ENCODE measurements at places on chromosomes 2 and 18. TPM values are rescaled to one million over a fixed set of nuclear protein-coding genes. Genes with fewer than 3 reads are reported as not detected.

G6PC2 gene
- total RNA-seq: not detected

GRCh38 chr2:45616658-45617411, 5.8 kb upstream of the SRBD1 start:
- no peak for DNase-seq

DNA sequence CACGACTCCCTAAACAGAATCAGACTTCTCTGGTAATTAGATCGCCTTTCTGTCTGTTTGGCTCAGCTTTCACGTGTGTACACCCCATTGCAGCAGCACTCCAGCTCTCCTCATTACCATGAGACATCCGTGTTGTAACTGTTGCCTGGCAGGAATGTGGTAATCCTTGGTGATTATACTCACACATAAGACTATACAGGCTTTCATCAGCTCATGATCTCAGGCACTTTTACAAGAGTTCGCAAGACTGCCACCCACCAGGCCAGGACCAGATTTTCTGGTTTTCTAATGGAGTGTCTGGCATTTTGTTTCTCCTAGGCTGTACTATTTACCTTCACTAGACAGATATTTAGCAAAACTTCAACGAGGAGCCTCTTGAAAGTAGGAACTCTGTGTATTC, 50.2 kb downstream of the ACVR1 start:
- DNase-seq: no peak

- no peak for DNase-seq
Measured at GRCh38 chr2:164984428-164984827, 29.1 kb upstream of the SLC38A11 start.

- no peak for DNase-seq
Measured at GRCh38 chr18:24263050-24263449, 124.2 kb downstream of the CABYR start.

DNA sequence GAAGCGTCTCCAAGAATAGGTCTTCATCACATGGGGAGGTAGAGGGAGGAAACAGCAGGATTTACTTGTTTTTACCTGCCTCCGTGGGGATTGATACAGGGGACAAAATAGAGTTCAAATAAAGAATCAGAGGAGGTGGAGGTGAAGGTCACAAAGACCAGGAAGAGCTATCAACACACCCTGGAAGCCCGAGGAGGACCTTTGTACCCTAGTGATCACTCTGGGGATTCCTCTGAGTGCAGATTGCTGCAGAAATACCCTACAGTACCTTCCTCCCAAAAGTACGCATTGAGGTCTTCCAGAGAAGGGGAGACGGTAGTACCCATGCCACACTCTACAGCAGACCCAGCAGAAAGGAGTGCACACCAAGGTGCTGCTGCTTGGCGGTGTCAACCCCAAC, 44.9 kb downstream of the OSR1 start:
- no peak for DNase-seq

DNA sequence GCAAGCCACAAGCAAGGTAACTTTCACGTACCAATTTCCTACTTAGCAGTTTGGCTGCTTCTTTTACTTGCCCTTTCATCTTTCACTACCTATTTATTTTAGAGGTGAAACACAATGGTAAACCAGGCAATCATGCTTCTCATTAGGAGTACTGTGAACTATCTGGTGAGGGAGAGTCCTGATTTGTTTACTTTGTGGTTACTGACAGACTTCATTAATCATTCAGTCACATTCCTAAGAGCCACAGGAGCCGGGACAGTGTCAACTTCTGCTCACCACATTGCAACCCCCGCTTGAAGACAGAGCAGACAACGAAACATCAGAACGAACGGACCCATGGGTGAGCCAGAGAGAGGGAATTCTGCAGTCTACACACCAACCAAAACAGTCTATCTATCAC, 28.8 kb downstream of the TUBB6 start:
- no peak for DNase-seq

DNA sequence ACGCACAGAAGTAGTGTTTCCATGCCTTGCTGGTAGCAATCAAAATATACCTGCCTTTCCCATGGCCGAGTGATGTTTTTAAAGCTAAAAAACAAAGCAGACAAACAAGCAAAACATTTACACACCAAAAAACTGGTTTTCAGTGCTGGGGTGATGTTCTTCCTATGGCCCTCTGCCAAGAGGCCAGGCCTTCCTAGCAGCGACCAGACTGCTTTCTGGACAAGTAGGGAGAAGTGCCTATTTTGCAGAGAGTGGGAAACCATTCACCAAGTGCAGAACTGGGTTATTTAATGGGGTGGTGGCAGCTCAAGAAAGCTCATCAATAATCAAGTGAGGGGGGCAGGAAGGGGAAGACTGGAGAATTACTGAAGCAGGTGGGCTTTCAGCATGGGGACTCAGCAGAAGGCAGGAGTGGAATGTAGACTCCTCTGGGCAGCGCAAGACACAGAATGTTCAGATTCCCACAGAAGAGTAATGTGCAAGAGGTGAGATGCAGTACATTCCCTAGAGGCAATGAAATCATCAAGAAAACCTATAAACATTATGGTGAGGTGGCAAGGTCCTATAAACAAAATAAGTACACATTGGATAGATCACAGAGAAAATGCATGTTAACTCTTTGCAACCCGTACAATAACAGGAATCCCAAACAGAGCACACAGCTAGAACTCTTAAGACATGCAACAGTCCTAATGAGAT, 44.0 kb downstream of the CPO start:
- no peak for DNase-seq

DNAH6 gene
- 1.3 TPM for total RNA-seq

- DNase-seq: no peak
Measured at GRCh38 chr2:56705713-56706112, 521.9 kb downstream of the CCDC85A start.

WDCP gene
- 4.6 TPM for total RNA-seq

AQP4 gene
- 0.10 TPM for total RNA-seq

PAIP2B gene
- 14.6 TPM for total RNA-seq

DNA sequence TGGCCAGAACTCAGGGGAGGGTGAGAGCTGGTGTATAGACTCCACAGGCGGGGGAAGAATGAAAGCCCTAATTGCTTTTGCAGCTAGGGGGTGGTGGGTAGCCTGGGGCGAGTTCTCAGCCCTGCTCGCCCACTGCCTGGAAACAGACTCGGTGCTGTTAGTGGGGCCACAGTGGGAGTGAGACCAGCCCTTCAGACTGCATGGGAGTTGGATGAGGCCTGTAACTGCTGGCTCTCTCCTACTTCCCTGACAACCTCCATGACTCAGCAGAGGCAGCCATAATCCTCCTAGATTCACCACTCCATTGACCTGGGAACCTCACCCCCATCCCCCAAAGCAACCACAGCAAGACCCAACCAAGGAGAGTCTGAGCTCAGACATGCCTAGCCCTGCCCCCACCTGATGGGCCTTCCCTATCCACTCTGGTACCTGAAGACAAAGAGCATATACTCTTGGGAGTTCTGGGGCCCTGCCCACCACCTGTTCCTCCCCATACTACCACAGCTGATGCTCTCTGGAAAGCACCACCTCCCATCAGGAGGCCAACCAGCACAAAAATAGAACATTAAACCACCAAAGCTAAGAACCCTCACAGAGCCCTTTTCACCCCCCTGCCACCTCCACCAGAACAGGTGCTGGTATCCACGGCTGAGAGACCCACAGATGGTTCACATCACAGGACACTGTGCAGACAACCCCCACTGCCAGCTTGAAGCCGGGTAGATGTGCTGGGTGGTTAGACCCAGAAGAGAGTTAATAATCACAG, 226.3 kb downstream of the EIPR1 start:
- DNase-seq: no peak

GRCh38 chr18:33375829-33376228, 64.7 kb downstream of the CCDC178 start:
- DNase-seq: no peak

Data from mucosa of descending colon (tissue), 3 donors.